Mucosa of descending colon (tissue), 3 donors: ENCODE measurements at places on chromosomes 13 and 19. TPM values are rescaled to one million over a fixed set of nuclear protein-coding genes. Genes with fewer than 3 reads are reported as not detected.

The FUT2 gene
- 44.7 TPM for total RNA-seq

DNA sequence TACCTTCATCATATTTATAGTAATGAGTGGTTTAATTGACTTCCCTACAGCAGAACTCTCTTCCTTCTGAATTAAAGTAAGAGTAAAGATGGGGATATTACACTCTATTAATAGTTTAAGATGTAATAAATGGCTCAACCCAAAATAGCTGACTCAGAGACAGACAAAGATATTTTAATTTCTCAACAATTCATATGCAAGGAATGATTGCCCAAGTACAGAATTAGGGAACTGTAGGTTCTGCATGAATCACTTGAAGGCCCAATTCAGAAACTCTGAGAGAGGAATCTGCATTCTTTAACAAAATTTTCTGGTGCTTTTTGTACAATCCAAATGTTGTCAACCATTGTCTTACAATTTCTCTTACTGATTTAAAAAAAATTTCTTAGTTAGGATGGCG, 42.9 kb upstream of the PCDH9 start:
- no peak for DNase-seq

GRCh38 chr19:45008552-45008951, 7.3 kb downstream of the RELB start:
- DNase-seq, result peak; percentile 87

DNA sequence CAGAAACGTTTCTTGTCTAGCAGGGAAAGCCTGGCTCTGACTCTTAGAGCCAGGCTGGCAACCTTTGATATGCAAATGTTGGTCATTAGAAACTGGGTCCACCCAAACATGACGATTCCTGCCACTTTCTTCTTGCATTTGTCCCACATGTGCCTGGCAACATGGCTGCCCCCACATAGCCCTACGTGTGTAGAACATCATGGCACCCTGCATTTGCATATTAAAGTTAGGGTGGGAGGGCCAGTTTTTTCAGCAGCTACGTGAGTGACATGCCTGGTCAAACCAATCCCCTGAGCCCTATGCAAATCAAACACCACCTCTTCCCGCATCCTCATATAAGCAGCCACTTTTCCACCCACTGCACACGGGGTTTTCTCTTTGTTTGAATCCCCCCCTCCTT, 95.0 kb downstream of the LIG4 start:
- no peak for DNase-seq

- no peak for DNase-seq
Observed at GRCh38 chr19:14544977-14545715, 15.8 kb downstream of the TECR start.

DNA sequence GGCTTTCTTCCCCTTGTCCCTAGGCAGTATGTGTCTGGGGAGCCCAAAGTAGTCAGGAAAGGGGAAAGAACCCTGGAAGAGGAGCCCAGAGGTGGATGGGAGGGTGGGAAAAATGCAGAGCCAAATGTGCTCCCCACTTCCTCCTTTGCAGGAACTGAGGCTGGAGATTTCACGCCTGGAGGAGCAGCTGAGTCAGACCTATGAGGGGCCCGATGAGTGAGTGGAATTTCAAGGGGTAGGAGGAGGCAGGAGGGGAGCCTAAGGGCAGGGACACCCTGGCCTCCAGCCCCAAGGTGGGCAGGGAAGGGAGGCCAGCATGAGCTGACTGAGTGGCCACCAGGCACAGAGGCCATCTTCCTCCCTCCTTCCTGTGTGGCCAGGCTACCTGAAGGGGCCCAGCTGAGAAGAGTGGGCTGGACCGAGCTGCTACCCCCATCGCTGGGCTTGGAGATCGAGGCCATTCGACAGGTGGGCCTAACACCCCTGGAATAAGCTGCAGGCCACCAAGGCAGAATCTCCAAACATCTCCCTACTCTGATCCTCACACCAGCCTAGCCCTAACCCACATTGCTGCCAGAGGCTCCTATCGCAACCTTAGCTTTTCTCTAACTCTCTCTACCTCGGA, 14.3 kb downstream of the PTH2 start:
- no peak for DNase-seq

The ELSPBP1 gene
- total RNA-seq, result not detected
